Peyer's patch (tissue), 4 donors: ENCODE measurements at places on chromosomes 7 and 10.
A peak's percentile ranks its signal among the peaks of the same experiment; 100 is the strongest.

GRCh38 chr7:68238204-68238805 lies 1241.7 kb downstream of the TYW1 start:
- no peaks in the 10 kb centered on the region for H3K27me3 ChIP-seq
- H3K36me3 ChIP-seq: no peaks in the 10 kb centered on the region
- DNase-seq: no peak
- no peak overlapping the region for H3K4me3 ChIP-seq
- H3K27ac ChIP-seq: no peak overlapping the region

GRCh38 chr10:99233689-99234037 lies 2.0 kb downstream of the HPSE2 start:
- H3K27ac ChIP-seq: peak overlapping the region; percentile 76
- H3K27me3 ChIP-seq: peaks cover 20% of the 10 kb centered on the region
- H3K4me1 ChIP-seq: no peaks in the 10 kb centered on the region
- H3K4me3 ChIP-seq: peak overlapping the region; percentile 48

GRCh38 chr7:155227788-155228458 lies 69.8 kb upstream of the INSIG1 start:
- no peaks in the 10 kb centered on the region for H3K4me1 ChIP-seq
- no peaks in the 10 kb centered on the region for H3K27me3 ChIP-seq
- DNase-seq: no peak
- no peak overlapping the region for H3K4me3 ChIP-seq

DNA sequence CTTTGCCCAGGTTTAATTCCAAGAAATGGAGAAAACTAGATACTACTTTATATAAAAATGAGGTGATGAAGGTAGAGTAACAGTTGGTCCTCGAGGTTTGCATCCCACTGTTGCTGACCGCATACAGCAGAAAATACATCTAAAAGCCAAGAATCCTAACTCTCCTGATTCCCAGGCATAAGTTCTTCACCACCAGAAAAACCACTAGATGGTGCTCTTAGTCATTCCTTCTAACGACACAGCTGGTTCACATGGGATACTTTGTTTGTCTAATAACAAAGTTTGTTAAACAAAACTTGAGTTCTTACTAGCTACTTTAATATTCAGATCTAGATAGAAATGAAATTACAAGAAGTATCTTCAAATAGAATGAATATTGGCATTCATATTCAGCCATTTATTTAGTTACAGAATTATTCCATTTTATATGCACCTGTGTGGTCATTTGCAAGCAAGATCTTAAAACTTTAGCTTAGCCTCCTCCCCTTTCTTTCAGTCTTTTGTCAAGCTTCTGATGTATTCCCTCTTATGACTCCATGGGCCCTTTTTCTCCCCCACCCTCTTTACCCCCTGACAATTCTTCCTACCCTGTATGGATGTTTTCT lies 54.1 kb upstream of the CYP26C1 start:
- DNase-seq: no peak
- no peak overlapping the region for H3K4me3 ChIP-seq
- H3K36me3 ChIP-seq: no peaks in the 10 kb centered on the region
- H3K27ac ChIP-seq: no peak overlapping the region
- no peaks in the 10 kb centered on the region for H3K4me1 ChIP-seq
- H3K27me3 ChIP-seq: no peaks in the 10 kb centered on the region

- H3K4me3 ChIP-seq: no peak overlapping the region
- H3K27me3 ChIP-seq: no peaks in the 10 kb centered on the region
- no peak overlapping the region for H3K27ac ChIP-seq
- no peak for DNase-seq
Measured at GRCh38 chr10:89217057-89217990, 10.2 kb upstream of the CH25H start.

GRCh38 chr7:117041007-117041406 lies 87.7 kb downstream of the ST7 start:
- H3K36me3 ChIP-seq: no peaks in the 10 kb centered on the region
- H3K4me3 ChIP-seq: no peak overlapping the region
- H3K4me1 ChIP-seq: no peaks in the 10 kb centered on the region
- DNase-seq: no peak

- no peak for DNase-seq
- no peaks in the 10 kb centered on the region for H3K4me1 ChIP-seq
- H3K27ac ChIP-seq: no peak overlapping the region
- H3K27me3 ChIP-seq: no peaks in the 10 kb centered on the region
- no peak overlapping the region for H3K4me3 ChIP-seq
- no peaks in the 10 kb centered on the region for H3K36me3 ChIP-seq
Measured at GRCh38 chr10:104445359-104445758, 91.7 kb downstream of the CFAP58 start.
